ENCODE measurements at places on chromosomes 1 and 21.

GRCh38 chr1:39905172-39905571 lies 3.5 kb upstream of the MYCL start:
- DNase-seq, result no peak

DNA sequence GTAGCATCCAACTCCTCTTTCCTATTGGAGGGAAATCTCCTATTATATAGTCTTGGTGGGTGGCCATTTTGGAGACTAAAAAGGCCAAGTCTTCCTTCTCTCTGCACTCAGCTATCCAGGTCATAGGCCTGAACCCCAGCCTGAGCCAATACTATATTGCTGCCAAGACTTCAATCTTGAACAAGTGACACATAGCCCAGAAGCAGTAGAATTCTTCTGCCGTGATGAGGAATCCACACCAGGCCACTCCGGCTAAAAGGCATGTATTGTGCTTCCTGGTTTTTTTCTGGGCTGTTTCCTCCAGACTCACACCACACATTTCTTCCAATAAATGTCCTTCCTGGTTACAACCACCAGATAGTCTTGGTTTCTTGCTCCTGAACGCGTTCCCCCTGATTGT lies 43.0 kb downstream of the ATF3 start:
- no peak for DNase-seq

- peak; percentile 29 for DNase-seq
Measured at GRCh38 chr1:55216096-55216495, 932 bp upstream of the USP24 start.

GRCh38 chr1:156368157-156368658 lies 803 bp upstream of the RHBG start:
- no peak for DNase-seq

- no peak for DNase-seq
Measured at GRCh38 chr1:207946756-207947155, 35.8 kb upstream of the CD34 start.

DNA sequence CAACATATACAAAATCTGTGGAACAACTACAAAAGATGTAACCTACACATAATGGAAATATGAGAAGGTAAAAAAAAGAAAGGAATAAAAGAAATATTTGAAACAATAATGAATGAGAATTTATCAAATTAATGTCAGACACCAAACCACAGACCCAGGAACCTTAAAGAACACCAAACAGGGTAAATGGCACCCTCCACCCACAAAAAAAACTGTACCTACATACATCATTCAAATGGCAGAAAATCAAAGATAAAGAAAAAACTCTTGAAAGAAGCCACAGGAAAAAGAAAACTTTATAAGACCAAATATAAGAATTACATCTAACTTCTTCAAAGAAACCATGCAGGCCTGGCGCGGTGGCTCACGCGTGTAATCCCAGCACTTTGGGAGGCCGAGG lies 54.0 kb downstream of the IL12RB2 start:
- no peak for DNase-seq

DNA sequence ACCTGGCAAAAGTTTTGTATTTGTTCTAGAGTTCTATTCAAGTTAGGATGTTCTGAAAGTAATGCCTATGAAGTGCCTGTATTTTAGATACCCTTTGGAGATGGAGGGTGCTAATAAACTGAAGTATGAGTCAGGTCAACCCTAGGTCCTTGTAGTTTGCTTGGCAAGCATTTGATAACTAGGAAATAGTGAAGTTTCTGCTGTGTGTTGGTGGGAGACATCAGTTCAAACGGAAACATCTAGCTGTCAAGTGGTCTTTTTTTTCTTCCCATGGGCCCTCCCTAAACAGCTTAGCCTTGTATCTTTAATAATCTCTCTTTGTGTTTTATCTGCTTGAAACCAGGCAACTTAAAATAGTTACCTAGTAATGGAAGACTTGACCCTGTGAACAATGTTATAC lies 4.5 kb downstream of the MRPS6 start:
- no peak for DNase-seq

- DNase-seq, result no peak
Measured at GRCh38 chr1:154521695-154522094, 19.5 kb upstream of the SHE start.

GRCh38 chr1:45516465-45516864 lies 5.2 kb downstream of the PRDX1 start:
- DNase-seq, result no peak

GRCh38 chr1:185483664-185484450 lies 166.8 kb upstream of the IVNS1ABP start:
- DNase-seq, result no peak

DNA sequence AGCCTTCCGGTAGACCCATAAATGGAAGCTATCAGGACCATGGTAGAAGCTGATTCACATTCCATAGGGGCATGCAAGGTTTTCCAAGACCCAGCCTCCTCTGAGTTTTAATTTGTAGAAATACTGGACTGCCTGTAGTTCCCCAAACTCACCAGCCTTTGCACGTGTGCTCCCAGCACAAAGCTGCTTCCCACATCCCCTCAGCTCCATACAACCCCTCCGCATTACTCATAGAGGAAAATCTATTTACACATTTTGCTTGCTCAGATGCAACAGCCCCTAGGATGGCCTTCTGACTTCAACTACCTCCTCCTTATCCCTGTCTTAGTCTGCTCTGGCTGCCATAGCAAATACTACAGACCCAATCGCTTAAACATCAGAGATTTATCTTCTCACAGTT lies 336.2 kb downstream of the SETD4 start:
- no peak for DNase-seq

- DNase-seq, result peak; percentile 61
Measured at GRCh38 chr1:228365271-228366061, 41.2 kb downstream of the TRIM11 start.

DNA sequence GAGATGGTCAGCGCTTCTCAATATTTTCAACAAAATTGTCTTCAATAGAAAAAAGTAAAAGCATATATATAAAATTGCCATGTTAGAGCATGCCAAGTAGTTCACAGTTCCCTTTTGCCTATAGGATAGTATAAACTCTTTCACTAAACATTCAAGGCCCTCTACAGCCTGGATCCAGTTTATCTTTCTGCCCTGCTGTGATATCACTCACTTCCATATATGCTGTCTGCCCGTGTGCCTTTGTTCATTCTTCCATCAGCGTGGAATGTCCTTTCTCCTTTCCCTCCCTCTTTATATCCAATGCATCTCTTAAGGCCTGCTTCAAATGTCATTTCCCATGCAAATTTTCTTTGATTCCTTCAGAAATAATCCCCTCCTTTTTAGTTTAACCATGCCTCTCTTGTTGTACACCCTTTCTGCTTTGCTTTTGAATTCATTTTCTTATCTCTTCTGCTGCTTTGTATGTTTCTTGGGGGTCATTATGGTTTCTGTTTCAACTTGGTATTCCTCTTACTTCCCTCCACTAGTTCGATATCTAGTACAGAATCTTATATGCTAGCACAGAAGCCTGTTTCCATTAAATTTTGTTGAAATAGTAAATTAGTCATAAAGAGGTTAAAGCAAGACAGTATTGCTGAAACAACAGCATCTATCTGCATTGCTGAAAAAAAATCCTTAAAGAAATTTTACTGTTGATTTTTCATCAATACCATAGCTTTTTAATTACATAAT lies 44.7 kb downstream of the XCL2 start:
- no peak for DNase-seq

DNA sequence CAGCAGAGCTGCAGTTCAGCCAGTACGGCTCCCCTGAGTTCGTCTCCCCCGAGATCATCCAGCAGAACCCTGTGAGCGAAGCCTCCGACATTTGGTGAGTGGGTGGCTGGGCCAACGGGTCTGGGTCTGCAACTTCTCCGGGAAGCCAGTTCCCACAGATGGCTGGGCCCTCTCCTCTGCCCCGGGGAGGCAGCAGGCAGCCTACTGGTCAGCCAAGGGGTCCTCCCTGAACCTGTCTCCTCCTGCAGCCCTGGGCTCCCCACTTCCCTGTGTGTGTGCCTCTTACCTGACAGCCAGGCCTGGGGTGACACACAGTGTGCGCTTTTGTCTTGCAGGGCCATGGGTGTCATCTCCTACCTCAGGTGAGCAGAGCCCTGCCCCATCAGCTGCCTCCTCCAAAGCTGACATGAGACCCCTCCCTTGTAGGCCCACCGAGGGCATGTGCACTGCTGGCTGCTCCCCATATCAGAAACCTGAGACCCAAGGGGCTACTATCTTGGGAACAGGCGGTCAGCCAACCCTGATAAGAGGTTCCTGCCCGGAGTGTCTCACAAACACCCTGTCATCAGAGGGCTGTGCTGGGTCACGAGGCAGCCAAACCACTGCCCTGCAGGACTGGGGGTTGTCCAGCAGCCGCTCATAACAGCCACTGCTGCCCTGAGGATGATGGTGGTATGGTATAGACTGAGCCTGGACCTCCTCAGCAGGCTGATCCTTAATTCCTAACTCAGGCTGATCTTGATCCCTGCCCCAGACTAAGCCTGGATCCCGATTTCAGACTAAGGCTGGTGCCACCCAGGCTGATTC lies 37.6 kb downstream of the TRIM11 start:
- DNase-seq, result peak; percentile 45

DNA sequence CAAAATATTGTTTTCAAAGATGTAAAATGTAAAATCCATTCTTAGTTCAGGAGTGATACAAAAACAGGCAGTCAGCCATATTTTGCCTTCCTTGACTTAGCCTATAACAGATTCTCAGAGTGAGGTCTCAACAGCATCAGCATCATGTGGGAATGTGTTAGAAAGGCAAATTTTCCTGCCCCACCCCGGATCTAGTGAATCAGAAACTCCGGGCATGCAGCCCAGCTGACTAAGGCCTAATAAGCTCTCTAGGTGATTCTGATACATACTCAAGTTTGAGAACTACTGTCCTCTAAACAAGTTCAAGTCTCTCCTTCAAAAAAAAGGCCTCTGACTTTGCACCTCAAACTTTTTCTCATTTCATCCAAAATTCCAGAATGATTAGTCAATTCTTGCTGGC lies 46.9 kb upstream of the PRRC2C start:
- DNase-seq, result no peak

- no peak for DNase-seq
Measured at GRCh38 chr1:15442119-15442518, 3.9 kb downstream of the CTRC start.

GRCh38 chr1:171062902-171063301 lies 27.8 kb upstream of the FMO3 start:
- no peak for DNase-seq

DNA sequence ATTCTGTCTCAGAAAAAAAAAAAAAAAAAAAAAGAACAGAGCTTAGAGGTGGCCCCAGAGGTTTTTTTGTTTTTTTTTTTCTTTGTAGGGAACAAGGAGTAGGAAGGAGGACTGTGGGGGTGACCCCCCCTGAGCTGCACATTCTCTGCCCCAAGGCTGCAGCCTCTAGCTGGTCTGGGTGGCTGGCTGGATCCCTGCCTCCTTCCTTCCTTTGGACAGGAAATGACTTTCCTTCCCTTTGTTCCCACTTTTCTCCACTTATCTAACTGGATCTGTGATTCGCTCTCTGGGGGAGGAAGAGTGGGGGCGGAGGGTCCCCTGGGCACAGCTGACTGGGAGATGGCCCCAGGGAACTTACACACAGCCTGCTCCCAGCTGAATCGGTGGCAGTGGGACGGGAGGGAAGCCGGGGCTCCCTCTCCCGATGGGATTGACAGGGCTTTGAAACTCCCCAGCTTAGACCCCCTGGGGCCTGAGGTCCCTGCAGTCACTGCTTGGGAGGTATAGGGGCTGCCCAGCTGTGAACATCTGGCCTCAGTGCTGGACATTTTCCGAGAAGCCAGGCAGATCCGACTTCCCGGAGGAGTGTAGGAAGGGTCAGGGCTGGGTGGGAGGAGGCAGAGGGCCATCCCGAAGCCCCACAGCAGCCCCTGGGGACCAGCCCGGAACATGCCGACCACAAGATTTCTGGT lies 2.1 kb downstream of the FBLIM1 start:
- peak; percentile 84 for DNase-seq

DNA sequence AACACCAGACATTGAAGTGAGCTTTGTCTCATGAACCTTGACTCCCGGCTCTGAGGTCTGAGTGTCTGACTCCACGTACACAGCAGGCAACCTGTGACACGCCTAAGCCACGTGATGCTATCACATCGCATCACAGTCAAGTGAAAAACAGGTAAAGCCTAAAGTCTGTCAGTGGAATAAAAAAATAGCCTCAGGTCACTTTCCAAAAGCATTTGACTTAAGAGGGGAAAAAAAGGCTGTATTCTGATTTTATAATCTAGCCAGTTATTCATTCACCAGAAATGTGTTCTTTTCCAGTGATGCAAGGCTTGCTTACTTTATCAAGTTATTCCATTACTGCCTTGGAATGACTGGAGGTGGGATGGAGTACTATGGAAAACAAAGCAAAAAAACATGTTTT lies 163.2 kb upstream of the HMCN1 start:
- DNase-seq, result no peak

DNA sequence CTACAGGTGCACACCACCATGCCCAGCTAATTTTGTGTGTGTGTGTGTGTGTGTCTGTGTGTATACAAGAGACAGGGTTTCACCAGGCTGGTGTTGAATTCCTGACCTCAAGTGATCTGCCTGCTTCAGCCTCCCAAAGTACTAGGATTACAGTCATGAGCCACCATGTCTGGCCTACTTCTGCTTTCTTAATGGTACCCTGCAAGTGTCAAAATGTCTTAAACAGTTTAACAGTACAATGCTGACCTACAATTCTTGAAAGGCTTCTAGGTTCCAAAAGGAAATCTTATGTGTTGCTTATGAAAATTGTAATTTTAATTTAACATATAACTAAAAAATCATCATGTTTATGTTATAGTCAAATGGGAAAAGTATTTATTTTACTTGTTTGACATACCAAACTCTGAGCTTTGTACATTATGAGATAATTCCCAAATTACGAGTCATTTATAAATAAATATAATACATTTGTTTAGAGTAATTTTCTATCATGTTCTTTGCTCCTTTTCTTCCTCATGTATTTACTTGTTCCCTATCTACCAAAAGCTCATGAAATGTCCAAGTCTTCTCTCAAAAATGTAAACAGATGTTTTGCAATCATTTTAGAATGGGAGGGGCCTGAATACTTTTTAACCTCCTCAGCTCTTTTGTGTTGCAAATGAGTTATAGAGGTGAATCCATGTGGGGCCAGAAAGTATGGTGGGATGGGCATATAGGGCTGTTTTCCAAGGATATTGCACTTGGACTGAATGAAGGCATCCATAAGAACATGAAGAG lies 8.4 kb upstream of the VCAM1 start:
- DNase-seq, result no peak

GRCh38 chr1:31102501-31102950 lies 37.0 kb upstream of the PUM1 start:
- DNase-seq, result no peak

GRCh38 chr1:107454791-107455190 lies 314.0 kb downstream of the NTNG1 start:
- DNase-seq, result no peak

- no peak for DNase-seq
Measured at GRCh38 chr1:154767315-154768240, 102.5 kb downstream of the KCNN3 start.

- DNase-seq, result no peak
Measured at GRCh38 chr1:108482708-108483107, 32.6 kb downstream of the NBPF6 start.

GRCh38 chr1:21939650-21940374 lies 2.7 kb upstream of the HSPG2 start:
- no peak for DNase-seq

Measured in H7 (cell line).